ENCODE measurements at places on chromosomes 7 and 10.

DNA sequence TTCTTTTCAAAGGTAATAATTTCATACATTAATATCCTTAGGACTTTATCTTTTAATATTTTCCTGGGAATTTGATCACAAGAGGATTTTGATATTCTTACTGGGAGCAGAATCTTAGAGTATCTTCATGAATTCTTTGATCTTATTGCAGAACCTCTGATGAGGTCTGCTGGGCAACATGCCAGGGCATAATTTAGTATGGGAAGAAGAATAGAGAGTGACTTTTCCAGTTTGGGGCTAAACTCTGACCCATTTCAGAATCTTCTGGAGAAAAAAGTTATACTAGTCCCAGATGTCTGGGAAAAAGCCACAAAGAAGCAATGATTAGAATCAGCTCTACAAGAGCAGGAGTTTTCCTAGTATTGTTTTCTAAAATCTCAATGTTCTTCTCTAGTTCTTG, 28.0 kb upstream of the RSU1 start:
- DNase-seq, result no peak

DNA sequence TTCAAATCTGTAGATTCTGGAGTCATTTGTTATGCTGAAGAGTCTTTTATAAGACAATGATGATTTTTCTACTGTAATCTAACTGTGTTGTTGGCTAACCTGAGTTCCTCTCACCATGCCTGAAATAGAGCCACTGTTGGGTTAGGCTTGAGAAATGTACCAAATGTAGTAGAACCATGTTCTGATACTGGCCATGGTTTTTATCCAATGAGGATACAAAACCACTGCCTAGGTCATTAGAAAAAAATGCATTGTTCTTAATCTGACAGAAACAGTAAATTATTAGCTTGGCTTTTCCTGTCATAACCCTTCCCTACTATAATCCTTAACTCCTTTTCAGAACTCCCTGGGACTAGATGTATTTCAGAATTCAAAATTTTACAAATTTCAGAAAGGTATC, 86.6 kb downstream of the RAPGEF5 start:
- DNase-seq, result no peak

GRCh38 chr10:87589645-87590051, 70.0 kb upstream of the PAPSS2 start:
- DNase-seq, result no peak

DNA sequence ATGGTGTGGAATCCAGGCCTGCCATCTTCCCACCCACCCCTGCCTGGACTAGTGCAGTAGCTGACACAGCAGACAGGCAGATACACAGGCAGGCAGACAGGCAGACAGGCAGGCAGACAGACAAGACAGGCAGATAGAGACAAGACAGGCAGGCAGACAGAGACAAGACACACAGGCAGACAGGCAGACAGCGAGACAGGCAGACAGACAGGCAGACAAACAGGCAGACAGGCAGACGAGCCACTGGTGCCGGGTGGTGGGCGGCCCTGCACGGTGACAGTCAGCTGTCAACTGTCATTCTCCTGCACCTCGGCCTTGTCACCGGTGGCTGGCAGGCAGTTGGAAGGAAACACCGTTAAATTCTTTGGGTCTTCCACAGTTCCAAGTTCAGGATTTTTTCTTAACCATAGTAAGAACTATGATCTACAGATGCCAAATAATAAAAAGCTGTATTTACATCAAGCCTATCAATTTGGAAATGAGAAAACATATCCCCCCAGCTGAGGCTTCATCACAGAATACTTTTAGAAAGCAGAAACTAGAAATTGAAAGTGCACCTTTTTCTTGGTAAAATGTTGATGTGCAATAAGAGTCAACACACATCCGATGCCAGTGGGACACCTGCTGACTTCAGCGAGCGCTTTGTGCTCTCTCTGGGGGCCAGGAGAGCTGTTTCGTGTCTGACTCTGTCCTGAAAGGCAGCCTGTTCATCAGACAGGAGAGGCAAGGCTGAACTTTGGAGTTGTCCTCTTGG, 250.4 kb downstream of the DNAJB6 start:
- DNase-seq, result no peak

DNA sequence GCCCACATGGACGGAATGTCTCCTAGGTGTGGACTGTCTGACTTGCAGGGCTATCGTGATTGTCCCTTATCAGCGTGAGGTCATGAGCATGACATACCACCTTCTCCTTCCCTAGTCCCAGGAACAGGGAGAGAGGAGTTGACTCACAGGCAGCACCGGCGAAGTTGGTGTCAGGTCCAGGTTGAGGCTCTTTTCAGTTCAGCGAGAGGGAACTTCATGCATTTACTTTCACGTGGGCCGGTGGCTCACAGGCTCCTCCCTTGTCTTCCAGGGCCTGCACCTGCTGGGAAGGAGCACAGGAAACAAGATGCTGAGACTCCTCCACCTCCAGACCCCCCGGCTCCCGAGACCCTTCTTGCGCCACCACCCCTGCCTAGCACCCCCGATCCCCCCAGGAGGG, 46.1 kb downstream of the PROSER2 start:
- DNase-seq, result no peak

GRCh38 chr7:14905764-14906163, 3.2 kb upstream of the DGKB start:
- no peak for DNase-seq

GRCh38 chr7:47536661-47537611, 45.0 kb downstream of the TNS3 start:
- no peak for DNase-seq

- DNase-seq, result no peak
Observed at GRCh38 chr7:45874408-45875131, 1.7 kb upstream of the CCDC201 start.

DNA sequence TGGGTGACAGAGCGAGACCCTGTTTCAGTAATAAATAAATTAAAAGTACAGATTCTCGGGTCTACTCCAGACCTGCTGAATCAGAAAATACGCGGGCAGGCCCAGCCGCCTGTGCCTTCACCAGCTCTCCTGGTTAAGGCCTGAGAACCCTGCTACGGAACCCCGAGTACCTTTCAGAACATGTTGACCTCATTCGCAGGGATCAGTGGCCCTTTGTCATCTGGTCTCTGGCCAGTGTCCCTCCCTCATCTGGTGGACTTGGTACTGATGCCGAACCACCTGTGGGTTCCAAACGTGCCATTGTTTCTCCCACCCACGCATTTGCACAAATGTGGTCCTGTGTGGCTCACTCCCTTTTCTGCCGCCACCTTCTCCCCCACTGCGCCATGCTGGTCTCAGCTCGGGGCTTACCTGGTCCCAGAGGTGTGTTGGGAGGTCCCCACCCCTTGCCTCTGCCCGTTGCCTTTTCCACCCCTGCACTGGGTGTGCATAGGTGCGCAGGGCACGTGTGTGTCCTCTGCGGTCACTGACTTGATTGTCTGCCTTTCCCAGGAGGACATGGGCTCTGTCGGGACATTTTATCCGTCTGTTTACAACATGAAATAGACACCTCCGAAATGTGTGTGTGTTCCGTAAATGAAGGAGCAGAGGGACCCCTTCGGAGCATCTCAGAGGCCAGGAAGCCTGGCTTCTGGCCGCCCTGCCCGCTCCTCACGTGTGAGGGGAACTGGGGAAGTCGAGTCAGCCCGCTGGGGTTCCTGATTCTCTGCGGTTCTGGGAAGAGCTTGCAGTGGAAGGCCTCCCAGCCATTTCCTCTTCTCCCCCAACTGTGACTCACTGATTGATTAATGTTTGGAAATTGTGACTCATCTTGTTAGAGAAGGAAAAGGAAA, 135.2 kb downstream of the CUX1 start:
- DNase-seq, result no peak

DNA sequence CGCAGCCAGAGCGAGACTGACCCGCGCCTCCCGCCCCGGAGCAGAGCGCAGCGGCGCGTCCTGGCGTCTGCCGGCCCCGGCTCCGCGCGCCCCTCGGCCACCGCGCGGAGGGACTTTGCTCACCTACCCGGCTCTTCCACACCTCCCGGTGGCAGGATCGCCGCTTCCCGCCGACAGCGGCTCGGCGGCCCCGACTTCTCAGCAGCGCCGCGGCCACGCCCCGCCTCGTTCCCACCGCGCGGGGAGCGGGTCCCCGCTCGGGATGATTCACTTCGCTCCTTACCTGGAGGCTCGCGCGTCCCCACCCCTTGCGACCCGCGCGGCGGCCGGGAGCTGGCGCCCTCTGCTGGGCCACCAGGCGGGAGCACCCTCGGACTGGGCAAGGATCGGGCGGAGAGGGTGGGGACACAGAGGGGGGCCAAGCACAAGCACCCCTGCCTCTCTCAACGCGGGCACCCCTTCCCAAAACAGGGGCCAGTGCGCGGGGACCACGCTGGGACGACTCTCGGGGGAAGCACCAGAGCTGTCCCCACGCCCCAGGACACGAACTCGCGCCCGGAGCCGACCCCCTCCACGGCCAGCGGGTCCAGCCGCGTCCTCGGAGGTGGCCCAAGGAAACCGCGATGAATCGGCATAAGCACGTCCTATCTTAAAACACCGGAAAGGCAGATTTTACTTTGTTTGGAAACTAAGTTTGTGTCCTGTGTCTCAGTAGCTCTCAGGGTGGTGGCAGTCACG, 101.0 kb upstream of the SVIL start:
- peak; percentile 72 for DNase-seq

GRCh38 chr7:148972375-148972774, 55.9 kb downstream of the PDIA4 start:
- no peak for DNase-seq

GRCh38 chr10:72068126-72068765, 20.1 kb downstream of the SPOCK2 start:
- no peak for DNase-seq

GRCh38 chr7:122310119-122311021, 5.8 kb upstream of the FEZF1 start:
- no peak for DNase-seq

DNA sequence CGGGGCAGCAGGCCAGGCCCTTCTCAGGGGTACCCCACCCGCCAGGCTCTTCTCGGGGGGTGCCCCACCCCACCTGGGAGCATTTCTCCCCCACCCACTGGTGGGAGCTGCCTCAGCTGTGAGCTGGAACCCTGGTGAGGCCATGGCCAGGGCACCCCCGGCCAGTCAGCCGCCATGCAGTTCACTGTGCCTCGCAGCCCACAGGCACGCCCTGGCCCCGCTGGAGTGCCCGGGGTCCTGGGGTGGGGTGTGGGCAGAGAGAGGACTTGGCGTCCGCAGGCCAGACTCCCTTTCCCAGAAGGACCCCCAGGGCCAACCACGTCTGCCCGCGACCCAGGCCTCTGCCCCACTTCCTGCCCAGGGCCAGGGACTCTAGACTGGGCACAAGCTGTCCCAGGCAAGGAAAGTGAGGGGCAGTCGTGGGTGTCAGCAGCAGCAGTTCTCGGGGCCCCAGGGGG, 13.1 kb downstream of the DPYSL4 start:
- no peak for DNase-seq

DNA sequence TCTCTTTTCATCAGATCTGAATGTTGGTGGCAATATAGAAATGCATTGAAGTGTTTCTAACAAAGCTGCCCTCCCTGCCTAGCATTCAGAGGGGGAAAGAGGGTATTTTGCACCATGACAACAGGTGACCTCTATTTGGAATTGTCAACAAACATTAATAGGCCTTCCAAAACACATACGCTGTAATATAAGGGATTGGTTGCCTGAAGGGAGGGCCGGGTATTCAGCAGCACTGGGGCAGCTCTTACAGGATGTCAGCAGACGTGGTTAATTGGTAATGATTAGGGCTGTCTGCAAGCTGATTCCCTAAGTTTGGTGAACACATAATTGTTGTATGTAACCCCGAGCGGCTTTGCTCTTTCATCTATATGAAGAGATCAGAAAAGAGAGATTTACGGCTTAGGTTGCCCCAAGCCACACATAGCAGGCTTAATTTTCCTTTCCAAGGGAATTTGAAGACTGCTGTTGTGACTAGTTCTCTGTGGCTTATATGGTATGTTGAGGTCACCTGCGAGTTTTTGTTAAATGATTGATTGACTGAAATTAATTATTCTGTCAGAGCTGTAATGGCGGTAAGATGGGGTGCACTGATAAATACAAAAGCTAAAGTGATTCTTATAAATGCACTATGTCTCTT, 759.3 kb downstream of the LRMDA start:
- no peak for DNase-seq

DNA sequence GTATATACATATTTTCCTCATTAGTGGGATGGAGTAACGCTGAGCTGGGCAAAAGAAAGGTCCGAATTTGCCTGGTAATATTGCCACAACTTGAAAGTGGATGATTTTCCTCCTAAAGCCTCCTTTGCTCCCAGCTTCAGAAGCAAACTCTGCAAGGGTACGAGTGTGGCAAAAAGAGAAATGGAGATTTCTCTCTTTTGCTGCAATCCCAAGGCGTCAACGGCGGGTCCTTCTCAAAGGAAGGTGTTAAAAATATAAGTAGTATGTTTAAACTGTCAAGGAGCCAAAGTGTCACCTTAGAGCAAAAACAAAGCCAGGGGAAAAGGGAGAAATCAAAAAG, 12.4 kb upstream of the HOXA2 start:
- no peak for DNase-seq

- no peak for DNase-seq
Observed at GRCh38 chr7:18315241-18315640, 180.3 kb upstream of the HDAC9 start.

GRCh38 chr10:58853668-58854067, 322.8 kb upstream of the PHYHIPL start:
- no peak for DNase-seq

DNA sequence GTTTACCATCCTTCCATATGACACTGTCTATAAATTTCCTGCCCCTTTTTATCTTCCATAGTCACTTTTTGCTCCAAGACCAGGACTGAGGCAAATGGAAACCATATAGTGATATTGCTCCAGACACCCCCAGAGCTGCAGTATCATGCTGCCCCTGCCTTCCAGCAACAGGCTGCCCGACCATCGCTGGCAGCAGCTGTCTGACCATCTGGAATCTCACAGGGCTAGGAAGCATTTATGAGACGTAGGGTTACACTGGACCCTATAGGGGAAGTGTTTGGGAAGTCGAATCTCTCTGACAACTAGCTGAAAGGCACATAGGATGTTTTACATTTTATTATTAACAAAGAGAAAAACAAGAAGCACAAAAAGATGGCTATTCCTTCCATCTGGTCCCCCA, 19.4 kb downstream of the ENO4 start:
- no peak for DNase-seq

DNA sequence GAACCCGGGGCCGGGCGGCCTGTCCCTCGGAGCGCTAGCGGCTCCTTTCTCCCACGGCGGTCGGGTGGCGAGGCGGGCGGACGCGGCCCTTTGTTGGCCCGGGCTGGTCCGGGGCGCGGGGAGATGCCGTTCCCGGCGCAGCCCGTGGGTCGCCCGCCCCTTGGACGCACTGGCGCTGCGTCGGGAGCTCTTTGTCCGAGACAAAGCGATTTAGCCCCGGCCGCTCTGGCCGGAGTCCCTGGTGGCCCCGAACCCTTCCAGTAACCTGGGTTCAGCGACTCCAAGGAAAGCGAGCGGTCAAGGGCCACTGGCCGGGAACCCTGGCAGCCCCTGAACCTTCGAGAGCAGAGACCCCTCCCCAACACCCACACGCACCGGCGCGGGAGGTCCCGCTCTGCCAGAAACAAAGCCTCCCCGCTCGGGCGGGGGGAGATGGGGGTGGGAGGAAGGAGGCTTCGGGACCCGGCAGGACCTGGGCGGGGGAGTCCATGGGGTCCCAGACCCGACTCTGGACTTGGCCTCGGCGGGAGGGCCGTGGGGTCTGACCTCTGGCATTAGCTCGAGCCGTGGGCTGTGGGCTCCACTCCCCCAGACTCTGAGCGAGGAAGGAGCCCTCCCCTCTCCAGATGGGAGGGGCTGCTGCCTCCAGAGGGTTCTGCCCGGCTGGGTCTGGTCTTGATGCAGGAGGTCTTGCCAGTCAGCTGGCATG, 836 bp downstream of the DPYSL4 start:
- no peak for DNase-seq

Measured in stimulated activated CD8-positive, alpha-beta memory T cell treated with anti-CD3 and anti-CD28 coated beads, Interleukin-7, amount 100 ng/mL, for 1 hour (primary cell).